ENCODE measurements at places on chromosomes 4 and X.

GRCh38 chrX:65831268-65831667 lies 163.8 kb downstream of the MSN start:
- DNase-seq: no peak

GRCh38 chrX:54358424-54359211 lies 772 bp upstream of the WNK3 start:
- DNase-seq: no peak

DNA sequence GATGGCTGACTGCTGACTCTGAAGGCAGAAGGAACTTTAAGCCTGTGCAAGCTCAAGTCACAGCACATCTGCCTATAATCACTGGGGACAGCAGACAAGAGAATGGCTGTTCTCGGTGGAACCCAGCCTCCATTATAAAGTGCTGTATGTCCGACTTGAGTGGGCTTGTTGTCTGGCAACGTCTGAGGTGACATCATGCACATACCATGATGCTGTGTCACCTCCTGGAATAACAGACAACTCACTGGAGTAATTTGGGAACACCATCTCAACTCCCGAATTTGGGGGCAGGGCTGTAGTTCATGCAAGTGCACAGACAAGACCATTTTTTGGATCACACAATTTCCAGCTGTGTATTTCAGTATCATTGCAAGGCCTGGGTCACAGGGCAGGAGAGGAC lies 59.8 kb upstream of the GPM6B start:
- no peak for DNase-seq

GRCh38 chr4:47631161-47631560 lies 146.1 kb downstream of the ATP10D start:
- no peak for DNase-seq

GRCh38 chr4:158636619-158637018 lies 35.1 kb downstream of the C4orf46 start:
- no peak for DNase-seq

DNA sequence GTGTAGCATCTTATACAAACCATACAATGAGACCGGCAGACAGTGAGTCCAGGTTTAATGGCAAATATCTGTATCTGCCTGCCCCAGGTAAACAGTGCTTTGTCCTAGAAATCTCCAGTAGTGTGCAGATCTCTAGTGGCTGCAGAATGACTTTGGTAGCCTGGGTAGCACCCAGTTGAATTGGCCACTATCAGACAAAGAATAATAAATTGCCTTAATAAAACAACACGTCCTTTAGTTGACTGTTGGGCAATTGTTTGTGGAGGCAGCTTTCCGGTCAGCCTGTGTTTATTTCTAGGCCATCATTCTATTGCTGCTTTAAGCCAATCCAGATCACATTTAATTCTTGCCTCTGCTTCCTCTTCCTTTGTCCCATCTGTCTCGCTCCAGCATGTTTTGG lies 52.5 kb downstream of the SNX25 start:
- no peak for DNase-seq

DNA sequence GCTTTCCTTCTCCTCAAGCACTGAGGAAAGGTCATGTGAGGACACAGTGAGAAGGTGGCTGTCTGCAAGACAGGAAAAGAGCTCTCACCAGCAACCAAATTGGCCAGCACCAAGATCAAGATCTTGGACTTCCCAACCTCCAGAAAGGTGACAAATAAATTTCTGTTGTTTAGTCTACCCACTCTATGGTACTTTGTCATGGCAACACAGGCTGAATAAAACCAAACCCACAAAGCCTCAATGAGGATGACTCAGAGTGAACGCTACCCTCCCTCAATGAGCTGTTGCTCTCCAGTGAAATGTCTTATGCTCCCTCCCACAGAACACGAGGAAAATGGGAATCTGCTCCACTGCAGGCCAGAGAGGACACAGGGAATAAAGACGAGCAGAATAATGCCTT lies 244.1 kb downstream of the RAB28 start:
- no peak for DNase-seq

GRCh38 chrX:31331928-31332327 lies 260.1 kb upstream of the FTHL17 start:
- DNase-seq: no peak

GRCh38 chr4:18039113-18039512 lies 17.6 kb upstream of the LCORL start:
- no peak for DNase-seq

GRCh38 chrX:155819525-155819924 lies 61.6 kb upstream of the VAMP7 start:
- DNase-seq: no peak

GRCh38 chrX:27675493-27675892 lies 85.3 kb downstream of the DCAF8L2 start:
- DNase-seq: no peak

GRCh38 chr4:23878912-23879732 lies 10.7 kb downstream of the PPARGC1A start:
- DNase-seq: no peak

DNA sequence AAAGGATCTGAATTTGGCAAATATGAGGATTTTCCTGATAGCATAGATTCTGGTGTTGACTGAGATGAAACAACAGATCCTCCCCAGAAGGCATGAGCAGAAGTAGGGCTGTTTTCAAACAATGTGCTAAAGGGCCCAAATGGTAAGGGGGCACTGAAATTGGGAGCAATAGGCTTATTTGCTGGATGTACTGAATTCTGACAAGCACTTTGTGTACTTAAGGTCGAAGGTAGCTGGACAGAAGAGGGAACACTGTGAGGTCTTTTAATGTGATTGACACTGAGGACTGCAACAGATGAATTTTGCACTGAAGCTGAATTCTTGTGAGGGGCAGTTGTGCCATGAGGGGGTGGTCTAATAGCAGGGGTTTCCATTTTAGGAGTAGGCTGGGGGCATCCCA lies 21.2 kb upstream of the COX18 start:
- no peak for DNase-seq

- no peak for DNase-seq
Observed at GRCh38 chr4:186304866-186305505, 39.0 kb downstream of the F11 start.

- DNase-seq: no peak
Observed at GRCh38 chr4:89298788-89299152, 8.8 kb downstream of the GPRIN3 start.

- no peak for DNase-seq
Observed at GRCh38 chr4:123536225-123536624, 139.6 kb downstream of the SPRY1 start.

DNA sequence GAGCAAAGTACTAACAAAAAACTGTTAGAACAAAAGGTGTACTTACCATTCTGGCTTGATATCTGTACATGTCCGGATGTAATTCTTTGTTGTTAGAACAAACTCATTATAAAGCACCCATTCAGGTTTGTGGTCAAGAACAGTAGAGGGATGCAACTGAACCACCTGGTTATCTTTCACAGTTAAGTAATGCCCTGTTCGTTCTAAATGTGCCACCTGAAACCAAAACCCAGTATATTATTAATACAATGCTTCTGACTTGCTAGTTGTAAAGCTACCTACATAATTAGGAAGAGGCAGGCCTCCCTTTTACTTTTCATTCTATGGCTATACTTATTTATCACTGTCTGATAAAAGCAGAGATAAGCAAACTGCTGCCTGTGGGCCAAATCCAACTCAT lies 54.8 kb downstream of the DHX15 start:
- no peak for DNase-seq

GRCh38 chr4:76463568-76463967 lies 28.5 kb downstream of the SHROOM3 start:
- DNase-seq: no peak

DNA sequence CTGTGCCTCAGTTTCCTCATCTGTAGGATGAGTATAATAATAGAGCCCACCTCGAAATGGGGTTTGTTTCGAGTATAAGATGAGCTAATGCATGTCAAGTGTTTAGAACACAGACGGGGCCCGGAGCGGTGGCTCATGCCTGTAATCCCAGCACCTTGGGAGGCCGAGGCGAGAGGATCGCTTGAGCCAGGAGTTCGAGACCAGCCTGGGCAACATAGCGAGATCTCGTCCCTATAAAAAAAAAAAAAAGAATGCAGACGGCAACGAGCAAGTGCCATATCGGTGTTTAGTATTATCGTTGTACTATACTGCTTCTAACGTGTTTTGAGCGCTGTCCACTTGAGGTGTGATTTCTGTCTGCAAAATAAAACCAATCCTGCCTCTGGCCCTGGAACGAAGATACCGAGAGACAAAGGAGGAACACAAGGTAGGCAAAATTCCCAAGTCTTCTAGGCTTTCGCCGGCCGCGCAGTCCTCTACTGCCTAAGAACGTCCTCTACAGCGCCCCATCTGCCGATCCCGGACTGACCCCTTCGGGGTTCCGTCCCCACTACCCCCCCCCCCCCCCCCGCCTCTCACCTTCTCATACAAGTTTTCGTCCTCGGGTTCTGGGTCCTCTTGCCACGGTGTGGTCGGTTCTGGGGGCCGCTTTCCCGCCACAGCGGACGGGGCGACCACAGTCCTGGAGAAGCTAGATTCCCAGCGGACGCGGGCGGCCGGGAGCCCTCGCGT lies 442 bp downstream of the NDUFB11 start:
- no peak for DNase-seq

DNA sequence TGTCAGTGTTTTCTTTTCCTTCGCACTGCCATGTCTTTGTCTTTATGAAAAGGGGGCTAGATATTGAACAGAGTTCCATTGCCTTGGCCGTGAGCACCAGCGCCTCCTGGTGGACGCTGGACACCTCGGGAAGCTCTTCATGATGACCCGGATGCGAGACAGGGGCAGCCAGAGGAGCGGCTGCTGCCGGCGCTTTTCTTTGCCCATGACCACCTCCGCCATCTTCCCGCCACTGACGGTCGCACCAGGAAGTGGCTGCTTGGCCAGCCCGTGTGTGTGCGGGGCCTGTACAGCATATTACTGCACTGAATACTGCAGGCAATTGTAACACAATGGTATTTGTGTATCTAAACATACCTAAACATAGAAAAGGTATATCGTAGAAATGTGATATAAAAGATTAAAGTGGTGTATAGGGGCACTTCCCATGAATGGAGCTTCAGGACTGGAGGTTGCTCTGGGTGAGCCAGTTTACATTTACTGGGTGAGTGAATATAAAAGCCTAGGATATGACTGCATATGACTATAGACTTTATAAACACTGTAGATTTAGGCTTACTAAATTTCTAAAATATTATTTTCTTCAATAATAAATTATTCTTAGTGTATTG lies 15.8 kb upstream of the GRIA2 start:
- DNase-seq: no peak
